Fibroblast of gingiva (primary cell): ENCODE measurements at places on chromosomes 7 and 10.
A peak's percentile ranks its signal among the peaks of the same experiment; 100 is the strongest.

- peak; percentile 45 for DNase-seq
These were observed 41.6 kb downstream of the NEBL start for GRCh38 chr10:20855398-20856038.

DNA sequence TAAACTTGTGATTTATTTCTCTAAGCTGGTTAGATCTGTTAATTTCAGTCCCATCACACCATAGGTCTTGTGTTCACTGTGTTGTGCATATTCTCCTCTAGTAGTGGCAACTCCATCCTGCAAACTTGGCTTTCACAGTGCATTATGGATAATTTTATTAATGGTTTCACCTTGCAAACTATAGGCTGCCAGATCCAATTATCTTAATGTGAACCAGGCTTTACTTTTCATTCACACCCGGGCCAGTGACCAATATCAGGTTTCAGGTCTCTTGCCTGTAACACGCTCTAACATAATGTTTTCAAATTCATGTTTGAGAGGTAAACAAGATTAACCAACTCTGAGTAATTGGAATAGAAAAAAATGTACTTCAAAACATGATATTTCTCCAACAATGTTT, 1293.0 kb downstream of the REEP3 start:
- no peak for DNase-seq

GRCh38 chr7:155824227-155824886, 12.1 kb upstream of the SHH start:
- no peak for DNase-seq

GRCh38 chr10:19815731-19816410, 361 bp upstream of the PLXDC2 start:
- DNase-seq, result peak; percentile 41

GRCh38 chr7:17654940-17655339, 285.4 kb downstream of the SNX13 start:
- DNase-seq, result no peak

DNA sequence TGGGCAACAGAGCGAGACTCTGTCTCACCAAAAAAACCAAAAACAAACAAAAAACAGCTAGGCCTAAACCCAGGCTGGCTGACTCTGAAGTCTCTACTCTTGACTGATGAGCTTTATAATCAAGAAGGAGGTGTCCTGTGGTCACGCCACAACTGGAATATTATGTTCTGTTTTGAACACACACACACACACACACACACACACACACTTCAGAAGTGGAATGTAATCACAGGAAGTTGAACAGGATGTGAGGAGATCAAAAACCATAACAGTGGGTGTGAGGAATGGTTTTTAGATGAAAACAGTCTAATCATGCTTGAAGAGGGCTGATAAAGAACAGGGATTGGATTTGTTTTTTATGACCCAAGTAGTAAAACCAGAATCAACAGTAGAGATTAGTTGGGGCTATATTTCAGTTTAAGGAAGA, 51.1 kb upstream of the IL6 start:
- DNase-seq, result no peak

DNA sequence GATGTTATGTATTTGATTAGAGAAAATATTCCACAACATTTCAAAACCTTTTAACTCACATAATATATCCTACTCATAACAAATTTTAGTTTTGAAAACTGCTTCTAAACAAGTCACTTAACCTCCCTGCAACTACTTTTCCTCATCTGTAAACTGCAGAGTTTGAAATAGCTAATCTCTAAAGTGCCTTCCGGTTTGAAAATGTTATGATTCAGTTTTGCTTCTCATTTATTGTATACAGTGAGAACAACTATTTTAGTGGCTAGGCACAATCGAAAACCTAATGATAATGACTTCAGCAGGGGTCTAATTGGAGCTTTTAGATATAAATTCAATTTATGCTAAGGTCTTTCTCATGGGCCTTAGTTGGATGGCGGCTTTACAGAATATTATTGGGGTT, 30.7 kb upstream of the TEX47 start:
- no peak for DNase-seq

GRCh38 chr10:131848296-131848695, 52.5 kb upstream of the PPP2R2D start:
- DNase-seq, result no peak

DNA sequence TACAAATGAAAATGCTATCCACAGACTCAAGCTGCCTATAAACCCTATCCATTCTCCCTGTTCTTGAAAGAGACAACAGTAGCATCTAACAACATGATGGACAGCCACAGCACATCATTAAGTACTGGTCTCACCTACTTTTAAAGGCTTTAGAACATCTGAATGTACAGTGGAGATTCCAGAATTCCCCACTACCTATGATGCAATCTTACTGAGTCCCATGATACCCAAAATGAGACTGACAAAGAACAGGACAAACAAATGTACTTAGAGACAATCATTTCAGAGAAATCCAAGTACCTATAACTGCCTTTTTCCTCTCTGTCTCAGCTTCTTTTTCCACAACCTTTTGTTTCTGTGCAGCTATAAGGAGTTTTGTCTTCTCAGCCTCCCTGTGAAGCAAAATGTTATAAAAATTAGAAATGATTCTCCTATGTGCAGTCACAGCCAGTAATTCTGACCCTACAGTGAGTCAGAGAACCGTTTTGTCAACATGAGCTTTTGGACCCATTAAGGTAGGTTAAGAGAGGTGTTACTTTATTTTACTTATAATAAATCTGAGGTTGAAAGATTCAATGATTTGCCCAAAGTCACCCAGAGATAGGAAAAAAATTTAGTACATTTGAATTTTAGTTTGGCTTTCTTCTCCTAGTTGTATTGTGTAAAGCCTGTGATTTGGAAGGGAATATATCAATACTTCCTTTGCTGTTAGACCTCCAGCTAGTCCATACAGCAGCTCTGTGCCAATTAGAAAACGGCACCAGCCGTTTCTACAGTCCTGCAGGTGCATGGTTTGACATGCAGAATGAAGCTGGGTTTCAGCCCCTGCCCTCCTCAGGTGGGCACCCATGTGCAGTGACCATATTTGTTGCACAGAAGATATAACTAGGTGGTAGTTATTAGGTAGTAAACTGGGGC, 21.9 kb downstream of the ERLIN1 start:
- no peak for DNase-seq

GRCh38 chr10:71099731-71100361, 112.5 kb upstream of the UNC5B start:
- no peak for DNase-seq

DNA sequence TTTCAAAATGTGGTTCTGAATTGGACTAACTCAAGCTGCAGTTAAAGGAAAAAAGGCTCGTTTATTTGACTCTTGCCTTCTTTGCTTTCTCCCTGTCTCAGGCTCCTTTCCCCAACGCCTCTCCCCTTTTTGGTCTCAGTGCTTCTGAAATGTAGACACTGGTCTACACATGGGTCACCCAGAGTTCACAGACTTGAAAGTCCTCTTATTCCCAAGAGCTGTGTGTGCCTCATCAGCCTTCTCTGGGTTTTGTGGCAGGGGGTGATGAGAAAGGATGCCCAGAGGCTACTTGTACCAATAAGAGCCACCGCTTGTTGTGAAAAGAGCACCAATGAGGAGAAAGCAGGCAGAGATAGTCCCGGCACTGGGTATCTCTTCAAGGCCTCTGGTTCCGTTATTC, 125.7 kb downstream of the BICC1 start:
- no peak for DNase-seq

DNA sequence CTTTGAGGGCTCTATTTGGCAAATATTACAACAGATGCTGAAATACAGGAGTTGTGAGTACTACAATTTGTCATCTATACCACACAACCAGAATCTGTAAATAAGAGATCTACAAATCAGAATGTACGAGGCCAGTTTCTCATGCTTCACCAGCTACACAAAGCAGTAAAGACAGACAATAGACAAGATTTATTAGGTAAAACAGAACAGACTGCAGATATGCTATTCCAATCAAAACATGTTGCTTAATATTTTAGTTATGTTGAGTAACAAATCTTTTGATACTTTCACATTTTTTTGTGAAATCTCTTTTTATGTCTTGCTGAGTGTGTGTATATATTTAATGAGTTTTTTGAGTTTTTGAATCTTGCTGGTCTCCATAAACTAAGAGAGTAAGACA, 109.1 kb downstream of the CHCHD3 start:
- peak; percentile 28 for DNase-seq

DNA sequence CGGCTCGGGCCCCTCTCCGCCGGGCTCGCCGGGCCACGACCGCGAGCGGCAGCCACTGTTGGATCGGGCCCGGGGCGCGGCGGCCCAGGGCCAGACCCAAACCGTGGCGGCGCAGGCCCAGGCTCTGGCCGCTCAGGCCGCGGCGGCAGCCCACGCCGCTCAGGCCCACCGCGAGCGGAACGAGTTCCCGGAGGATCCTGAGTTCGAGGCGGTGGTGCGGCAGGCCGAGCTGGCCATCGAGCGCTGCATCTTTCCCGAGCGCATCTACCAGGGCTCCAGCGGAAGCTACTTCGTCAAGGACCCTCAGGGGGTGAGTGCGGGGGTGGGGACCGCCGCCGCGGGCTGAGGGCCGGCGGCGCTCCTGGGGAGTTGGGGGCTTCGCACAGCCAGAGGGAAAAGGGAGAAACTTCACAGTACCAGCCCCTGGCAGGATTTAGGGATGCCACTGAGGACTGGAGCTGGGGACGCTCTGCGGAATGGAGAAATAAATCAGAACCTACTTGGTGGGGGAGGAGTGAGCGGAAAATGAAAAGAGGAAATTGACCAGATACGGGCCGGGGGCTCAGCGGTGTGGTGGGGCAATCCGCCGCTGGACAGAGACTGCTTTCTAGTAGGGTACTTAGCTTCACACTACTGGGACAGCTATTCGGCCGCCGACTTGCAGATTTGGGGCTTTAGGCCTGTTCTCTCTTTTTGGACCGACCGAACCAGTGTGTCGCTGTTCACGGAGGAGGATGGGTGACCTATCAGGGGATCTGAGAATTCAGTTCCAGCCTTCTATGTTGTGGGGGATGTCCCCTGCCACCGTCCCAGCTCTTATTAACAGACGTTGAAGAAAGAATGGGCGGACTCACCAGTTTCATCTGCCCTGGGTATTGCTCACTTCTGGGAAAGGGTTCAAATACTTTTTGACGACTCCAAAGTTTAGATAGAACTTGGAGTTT, 669 bp downstream of the PI4K2A start:
- DNase-seq, result peak; percentile 66

- no peak for DNase-seq
These were observed 177.8 kb downstream of the USP6NL start for GRCh38 chr10:11433657-11434056.

DNA sequence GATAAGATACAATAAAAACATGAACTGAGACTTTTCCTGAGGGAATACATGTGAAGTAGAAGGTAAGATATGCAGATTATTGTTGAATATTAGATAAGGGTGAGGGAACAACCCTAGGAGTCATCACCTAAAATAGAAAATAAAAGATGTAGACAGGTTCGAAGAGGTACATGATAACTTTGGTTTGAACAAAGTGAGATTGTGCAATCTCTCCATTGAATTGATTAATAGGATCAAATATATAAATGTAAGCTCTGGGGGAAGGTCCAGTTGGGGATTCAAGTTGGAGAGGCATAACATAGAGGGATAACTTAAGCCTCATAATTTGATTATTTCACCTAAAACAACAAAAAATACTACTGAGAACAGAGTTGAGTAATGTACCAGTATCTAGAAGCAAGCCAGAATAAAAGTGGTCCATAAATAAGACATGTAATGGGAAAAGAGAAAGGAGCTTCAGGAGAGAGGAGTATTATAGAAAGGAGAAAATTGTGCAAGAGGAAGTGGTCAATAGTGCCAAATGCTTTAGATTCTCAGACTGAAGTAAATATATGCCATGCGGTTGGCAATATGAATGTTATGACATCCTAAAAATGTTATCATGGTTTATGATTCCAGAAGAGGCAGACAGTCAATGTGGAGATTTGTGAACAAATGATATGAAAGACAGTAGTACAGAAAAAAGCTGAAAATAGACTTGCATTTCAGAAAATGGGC, 282.3 kb upstream of the CHRM2 start:
- DNase-seq, result no peak

GRCh38 chr10:49138361-49138891, 4.6 kb upstream of the FAM170B start:
- DNase-seq, result peak; percentile 57

DNA sequence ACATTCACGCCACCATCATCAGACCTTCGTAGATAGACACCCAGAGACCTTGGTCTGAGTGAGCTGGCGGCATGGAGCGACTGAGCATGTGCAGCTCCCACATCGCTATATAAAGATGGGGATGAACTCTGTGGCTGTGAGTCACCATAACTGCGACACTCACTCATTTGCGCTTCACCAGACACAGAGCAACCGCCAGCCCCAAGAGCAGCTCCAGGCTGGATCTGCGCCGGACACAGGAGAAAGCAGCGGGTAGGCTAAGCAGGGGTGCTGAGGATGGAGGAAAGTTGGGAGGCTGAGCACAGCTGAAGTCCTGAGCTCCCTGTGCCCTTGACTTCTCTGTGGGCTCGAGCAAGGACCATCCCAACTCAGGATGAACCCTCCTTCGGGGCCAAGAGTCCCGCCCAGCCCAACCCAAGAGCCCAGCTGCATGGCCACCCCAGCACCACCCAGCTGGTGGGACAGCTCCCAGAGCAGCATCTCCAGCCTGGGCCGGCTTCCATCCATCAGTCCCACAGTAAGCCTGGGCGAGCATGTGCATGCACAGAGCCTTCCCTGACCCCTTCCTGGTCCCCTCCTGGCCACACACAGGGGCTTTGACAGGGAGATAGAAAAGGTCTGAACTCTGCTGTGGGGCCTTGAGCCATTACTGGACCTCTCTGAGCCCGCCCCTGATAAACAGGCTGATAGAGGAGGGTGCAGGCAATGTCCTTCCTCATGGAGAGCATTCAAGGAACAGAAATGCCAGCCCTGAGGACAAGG, at the start of gene OPN4:
TSS of gene OPN4 (plus strand) at position 137 of the 762 bp plus-strand sequence. CDS start at position 374, 237 bp downstream.
- no peak for DNase-seq

- DNase-seq, result no peak
These were observed 329.7 kb downstream of the PRPF18 start for GRCh38 chr10:13916384-13916947.

GRCh38 chr10:78898341-78899097, 170.2 kb upstream of the ZMIZ1 start:
- DNase-seq, result no peak

DNA sequence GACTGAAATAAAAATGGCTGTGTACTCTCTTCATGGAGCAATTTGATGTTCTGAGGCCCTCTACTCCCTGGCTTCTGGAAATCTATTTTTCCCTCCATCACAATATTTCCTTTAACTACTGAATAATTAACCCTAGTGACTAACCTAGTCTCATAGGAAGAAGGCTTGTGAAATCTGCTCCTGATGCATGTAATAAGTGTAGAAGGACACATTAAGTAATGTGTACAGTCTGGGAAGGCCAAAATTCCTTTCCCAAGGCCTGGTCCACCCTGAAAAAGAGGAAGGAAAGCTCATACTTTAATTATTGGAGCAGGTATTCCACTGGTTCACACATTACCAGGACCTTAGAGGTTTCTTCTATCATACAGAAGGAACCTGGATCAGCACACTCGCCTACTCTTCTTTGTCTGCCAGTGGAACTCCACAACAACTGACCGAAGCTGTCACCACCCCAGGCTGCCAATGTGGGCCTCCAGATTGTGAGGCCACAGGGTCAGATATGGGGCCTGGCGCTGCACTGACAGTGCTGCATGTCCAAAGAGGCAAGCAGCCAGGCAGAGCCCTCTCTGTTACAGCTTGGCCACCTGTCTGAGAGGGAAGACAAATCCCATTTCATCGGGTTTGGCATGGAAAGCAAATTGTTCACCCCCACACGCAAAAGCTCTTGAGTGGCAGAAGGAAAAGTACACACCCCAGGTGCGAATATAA, 54.4 kb upstream of the FAM133B start:
- DNase-seq, result no peak
